Stimulated activated CD4-positive, alpha-beta T cell treated with anti-CD3 and anti-CD28 coated beads, Interleukin-15, amount 100 ng/mL, for 24 hours (primary cell): ENCODE measurements at places on chromosomes 1 and 21.

DNA sequence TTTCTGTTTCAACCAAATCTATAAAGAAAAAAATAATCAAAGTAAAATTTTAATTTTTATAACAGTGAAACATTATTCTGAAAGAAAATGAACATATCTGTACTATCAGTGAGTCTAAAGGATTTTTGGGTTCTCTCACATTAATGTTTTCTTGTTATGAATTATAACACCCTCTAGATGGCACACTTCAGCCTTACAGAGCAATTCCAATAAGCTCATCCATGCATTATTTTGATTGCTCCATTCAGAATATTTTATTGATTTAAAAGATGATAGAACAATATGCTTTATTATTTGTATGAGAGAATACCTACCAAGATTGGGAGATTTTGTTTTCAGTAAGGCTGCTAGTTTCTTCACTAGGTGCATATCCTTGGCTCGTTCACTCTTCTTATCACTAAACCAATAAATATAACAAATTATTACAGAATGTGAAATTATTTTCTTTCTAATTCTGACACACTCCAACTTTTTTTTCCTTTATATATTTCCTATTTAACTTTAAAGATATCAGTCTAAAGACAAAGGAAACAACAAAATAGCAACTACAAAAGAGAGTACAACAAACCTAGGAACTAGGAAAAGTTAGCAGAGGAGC is 82.4 kb downstream of the RAB3GAP2 start:
- no peak for DNase-seq

DNA sequence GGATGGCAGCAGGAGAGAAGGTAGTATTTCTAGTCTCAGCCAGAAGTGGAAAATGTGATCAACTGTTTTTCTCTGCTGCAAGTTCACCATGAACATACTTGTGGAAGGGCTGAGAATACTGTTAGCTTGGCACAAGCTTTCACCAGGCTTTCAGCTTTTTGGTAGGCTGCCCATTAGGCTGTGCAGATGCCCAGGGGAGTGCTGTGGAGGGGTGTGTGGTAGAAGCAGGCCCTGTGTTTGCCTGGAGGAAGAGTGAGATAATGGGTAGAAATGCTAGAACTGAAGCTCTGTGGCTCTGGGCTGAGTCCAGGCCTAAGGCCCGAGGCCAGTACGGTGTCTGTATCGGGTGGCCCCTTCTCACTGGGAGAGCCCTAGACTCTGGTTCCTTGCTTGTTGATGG is 9.8 kb downstream of the DNAJC6 start:
- DNase-seq = no peak

DNA sequence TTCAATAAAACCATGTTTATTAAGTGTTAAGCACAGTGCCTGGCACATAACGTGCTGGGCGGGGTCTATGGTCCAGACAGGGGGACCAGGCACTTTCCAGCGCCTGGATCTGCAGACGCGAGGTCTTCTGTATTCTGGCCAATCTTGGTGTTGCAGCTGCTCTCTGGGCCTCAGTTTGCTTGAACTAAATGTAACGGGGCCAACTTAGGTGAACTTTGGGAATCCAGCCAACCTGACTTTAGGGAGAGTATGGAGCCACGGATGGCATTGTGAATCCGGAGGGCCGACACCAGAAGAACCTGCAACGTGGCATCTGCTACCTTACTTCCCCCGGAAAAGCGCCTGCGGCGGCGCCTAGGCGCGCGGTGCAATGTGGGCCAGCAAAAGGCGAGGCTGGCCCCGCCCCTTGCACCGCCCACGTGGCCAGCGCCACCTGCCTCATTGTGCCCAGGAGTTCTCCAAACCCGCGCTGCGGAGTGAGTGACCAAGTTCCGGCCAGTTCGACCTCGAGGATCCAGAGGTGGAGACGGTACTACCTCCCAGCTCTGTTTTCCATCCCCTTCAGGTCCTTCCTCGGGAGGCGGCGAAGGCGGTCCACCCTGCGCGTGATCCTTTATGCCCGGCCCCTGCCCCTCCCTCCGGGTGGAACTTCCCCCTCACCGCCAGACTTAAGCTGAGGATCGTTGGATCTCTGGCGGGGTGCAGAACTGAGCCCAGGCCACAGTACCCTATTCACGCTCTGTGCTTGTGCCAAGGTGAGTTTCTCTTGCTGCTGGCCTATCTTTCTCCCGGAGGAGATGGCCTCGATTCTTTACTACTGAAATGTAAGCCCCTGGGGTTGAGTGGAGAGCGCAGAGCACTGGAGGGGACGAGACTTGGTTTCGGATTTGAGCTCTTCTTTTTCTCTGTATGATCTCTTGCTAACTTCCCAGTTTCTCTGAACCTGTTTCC is at the start of gene AKR1A1:
Gene AKR1A1, plus strand, starts transcription at position 426 of the 951 bp plus-strand sequence. CDS start 10,969 bp downstream, outside the sequence.
- DNase-seq = peak; percentile 94

- DNase-seq = no peak
These were observed 801.7 kb upstream of the BRINP3 start for GRCh38 chr1:191279266-191279800.

DNA sequence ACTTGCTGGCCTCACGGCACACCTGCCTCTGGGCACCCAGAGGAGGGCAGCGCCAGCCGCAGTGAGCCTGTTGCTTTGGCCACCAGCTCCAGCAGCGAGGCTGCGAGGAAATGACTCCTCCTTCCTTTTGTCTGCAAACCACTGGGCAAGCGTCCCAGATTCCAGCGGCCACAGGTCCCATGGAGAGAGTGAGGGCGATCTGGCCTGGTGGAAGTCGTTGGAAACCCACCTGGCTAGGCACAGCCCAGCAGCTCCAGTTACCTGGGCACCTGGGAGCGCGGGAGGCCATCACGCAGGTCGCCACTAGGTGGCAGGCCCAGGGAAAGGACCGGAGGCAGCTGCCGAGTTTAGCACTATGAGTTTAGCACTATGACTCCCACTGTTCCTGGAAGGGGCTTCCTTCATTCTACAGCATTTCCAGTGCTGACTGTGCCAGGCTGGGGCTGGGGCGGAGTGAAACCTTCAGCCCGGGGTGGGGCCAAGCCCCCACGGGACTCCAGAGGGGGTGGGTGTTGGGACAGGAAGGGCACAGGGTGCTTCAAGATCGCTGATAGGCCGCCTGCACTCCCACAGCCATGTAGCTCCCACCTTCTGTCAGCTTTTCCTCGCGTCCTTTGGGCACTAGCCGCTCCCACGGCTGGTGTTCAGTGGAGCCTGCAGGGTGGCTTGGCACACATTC is 1.1 kb upstream of the ESPN start:
- peak; percentile 81 for DNase-seq

- peak; percentile 78 for DNase-seq
These were observed 764 bp downstream of the PKNOX1 start for GRCh38 chr21:42974832-42975820.

- DNase-seq = peak; percentile 68
These were observed 36.1 kb downstream of the CLSTN1 start for GRCh38 chr1:9787702-9788101.

GRCh38 chr1:40783001-40783905 is at the start of gene KCNQ4:
Gene KCNQ4, plus strand, starts transcription at chr1:40783787. Its CDS starts 307 bp downstream, at chr1:40784094.
- peak; percentile 52 for DNase-seq

- DNase-seq = no peak
These were observed 25.1 kb downstream of the GRHL3 start for GRCh38 chr1:24344090-24344742.

DNA sequence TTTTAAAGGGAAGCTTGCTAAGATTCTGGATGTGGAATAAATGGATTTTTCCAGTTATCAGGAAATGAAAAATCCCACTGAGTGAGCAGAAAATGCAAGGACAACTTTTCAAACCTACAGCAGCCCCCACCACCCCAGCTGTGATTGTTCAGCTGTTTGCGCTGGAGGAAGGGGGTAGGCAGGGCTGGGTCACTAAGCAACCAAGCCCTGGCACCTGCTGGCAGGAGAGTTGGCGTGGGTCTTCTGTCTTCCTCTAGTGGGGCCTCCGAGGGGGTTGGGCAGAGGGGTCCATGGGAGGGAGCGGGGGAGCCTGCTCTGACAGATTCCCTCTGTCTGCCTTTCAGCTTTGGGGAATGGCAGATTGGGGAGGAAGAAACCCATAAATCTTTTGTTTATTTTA is 45.3 kb downstream of the EIF2D start:
- no peak for DNase-seq

GRCh38 chr1:183806675-183807074 is 1.8 kb downstream of the RGL1 start:
- no peak for DNase-seq

GRCh38 chr1:216142921-216143320 is 280.3 kb downstream of the USH2A start:
- DNase-seq = no peak

GRCh38 chr1:35640380-35641232 is 720 bp downstream of the PSMB2 start:
- DNase-seq = no peak

- no peak for DNase-seq
These were observed 49.0 kb downstream of the KLHDC7A start for GRCh38 chr1:18529714-18530113.

- DNase-seq = no peak
These were observed 207.4 kb upstream of the NRIP1 start for GRCh38 chr21:15272171-15272570.

DNA sequence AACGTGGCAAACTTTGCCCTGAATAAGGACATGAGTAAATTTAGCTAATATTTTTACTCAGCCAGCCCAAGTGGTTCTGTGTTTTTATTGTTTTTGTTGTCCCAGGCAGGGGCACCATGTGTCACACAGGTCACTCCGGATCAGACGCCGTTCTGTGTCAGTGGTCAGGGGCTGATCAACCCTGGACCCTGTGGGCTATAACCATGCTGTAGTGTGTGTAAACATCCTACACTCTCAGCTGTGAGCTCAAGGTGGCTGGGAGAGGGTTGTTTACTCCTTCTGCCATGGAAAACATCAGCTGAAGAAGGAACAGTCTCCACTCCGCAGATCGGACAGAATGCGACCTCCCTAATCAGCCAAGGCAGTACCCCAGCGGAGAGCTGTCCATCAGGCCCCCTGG is 26.5 kb upstream of the KCNQ4 start:
- DNase-seq = no peak

DNA sequence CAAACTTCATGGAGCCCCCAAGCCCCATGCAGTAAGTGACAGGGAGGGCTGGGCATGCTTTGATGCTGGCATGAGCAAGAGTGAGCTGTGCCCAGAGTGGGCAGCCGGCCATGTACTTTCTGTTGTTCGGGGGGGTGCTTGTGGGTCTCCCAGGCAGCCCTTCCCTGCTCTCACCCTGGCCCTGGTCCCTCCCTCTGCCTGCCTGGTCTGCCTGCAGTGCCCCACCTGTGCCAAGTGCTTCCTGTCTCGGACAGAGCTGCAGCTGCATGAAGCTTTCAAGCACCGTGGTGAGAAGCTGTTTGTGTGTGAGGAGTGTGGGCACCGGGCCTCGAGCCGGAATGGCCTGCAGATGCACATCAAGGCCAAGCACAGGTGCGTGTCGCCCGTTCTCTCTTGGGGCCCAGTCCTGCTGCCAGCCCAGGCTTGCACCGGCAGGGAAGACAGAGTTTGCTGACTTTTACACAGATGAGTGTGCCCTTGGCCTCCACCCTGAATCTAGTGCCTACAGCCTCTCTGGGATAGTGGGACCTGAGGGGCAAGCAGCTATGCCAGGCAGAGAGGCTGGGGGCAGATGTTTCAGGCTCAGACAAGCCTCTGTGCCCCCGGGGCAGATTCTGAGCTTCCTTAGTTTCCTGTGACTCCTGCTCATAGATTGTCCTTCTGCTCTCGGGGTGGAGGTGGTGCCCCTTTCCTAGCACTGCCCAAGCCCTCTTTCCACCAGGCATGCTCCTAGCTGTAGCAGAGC is 7.6 kb downstream of the ZBTB48 start:
- DNase-seq = no peak

- no peak for DNase-seq
These were observed 549.3 kb downstream of the NCAM2 start for GRCh38 chr21:21547368-21547953.

DNA sequence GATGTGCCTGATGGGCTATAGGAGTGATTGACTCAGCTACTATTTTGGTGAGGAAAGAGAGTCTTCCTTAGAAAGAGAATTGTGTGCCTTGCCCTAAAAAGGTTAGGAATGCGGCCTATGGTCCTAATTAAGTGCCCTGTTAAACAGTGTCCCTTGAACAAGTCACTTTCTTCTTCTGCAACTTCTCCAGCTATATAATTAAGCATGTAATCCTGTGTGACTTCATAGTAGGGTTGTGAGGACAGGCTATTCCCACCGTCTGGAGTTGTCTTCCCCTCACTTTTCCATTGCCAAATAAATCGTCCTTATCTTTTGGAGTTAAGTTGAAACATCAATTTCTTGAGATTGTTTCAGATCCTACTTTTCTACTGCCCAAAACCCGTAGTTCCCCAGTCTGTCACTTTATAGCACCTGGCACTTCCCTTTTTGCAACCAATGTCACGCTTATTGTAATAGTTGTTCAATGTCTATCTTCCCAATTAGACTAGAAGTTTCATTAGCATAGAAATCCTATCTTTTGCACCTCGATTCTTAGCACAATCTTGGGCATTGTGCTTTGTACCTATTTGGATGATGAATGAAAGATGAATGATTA is 27.6 kb upstream of the SLC16A1 start:
- no peak for DNase-seq

- DNase-seq = peak; percentile 15
These were observed at the start of gene DIO1 for GRCh38 chr1:53893999-53894636. Gene DIO1, plus strand, starts transcription at chr1:53894187. Its CDS starts 24 bp downstream, at chr1:53894211.

DNA sequence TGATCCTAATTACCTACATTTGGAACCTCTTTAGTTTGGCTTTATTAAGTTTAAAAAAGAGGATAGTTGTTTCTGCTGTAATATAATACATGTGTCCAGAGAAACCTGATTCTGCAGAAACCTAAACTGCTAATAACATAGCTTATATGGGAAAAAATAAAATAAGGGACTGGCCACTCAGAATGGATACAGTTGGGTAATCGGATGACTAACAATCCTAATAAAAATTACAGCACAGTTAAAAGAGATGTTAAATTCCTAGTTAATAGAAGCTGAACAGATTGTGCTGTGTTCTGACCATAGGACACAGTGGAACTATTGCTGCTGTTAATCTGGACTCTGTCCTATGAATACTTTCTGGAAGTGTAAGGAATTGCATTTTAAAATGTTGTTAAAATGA is 16.0 kb downstream of the ARV1 start:
- no peak for DNase-seq
